Thymus (tissue), 14 donors: ENCODE measurements at places on chromosomes 1 and 21. TPM values are rescaled to one million over a fixed set of nuclear protein-coding genes. Genes with fewer than 3 reads are reported as not detected.

DNA sequence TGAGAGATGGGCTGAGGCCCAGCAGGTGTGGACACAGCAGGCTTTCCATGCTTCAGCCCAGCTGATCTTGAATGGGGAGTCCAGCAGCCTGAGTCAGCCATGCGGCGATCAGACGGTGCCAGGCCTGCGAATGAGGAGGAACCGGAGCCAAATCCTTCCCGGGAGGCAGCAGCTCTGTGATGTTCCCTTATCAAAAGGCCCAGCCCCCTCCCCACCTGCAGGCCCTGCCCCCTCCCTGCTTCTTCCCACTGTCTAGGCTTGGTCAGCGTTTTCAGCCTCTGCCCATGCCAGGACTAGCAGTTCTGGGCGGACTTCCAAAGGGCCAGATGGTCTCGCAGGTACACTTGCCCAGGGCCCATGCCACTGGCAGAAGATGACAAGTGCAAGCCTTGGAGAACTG is 253.8 kb downstream of the KAZN start:
- H3K27ac ChIP-seq, result no peak overlapping the region
- no peak for DNase-seq
- no peaks in the 10 kb centered on the region for H3K4me1 ChIP-seq
- H3K4me3 ChIP-seq, result no peak overlapping the region
- H3K36me3 ChIP-seq, result no peaks in the 10 kb centered on the region
- H3K27me3 ChIP-seq, result no peaks in the 10 kb centered on the region

- peaks cover 6% of the 10 kb centered on the region for H3K27me3 ChIP-seq
- H3K36me3 ChIP-seq, result no peaks in the 10 kb centered on the region
- no peak for DNase-seq
- H3K4me3 ChIP-seq, result no peak overlapping the region
- peaks cover 7% of the 10 kb centered on the region for H3K4me1 ChIP-seq
Measured at GRCh38 chr1:201383647-201384405, 6.3 kb upstream of the TNNT2 start.

DNA sequence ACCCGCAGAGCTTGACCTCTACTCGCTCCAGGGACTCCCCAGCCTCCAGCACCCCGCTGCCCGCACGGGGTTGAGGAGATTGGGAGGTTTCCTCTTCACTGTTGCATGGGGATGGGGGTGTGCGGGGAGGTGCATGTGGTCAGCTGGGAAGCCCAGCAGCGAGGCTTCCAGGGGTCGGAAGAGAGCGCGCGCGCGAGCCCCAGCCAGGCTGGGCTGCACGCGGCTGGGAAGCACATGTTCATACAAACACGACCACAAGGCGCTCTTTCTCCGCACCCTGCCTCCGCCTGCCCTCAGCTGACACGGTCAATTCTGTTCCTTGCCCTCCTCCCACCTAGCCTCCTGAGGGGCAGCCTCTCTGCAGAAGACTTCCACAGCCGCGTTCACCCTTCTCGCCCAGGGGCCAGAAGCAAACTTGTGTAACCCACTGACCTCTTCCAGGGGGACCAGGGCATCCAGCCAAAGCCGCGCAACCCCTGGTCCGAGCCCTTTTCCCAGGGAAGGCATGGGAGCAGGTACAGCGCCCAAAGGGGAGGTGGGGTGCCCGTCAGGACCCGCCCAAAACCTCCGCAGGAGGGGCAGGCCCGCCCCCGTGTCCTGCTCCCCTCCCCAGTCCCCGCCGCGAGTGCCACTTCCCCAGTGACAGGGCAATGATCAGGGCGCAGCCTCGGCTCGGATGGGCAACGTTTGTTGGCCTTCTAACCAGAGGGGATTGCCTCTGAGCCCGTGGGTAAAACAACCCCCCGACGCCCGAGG is 1.3 kb downstream of the COL24A1 start:
- no peak for DNase-seq
- no peaks in the 10 kb centered on the region for H3K27me3 ChIP-seq
- H3K36me3 ChIP-seq, result no peaks in the 10 kb centered on the region

DNA sequence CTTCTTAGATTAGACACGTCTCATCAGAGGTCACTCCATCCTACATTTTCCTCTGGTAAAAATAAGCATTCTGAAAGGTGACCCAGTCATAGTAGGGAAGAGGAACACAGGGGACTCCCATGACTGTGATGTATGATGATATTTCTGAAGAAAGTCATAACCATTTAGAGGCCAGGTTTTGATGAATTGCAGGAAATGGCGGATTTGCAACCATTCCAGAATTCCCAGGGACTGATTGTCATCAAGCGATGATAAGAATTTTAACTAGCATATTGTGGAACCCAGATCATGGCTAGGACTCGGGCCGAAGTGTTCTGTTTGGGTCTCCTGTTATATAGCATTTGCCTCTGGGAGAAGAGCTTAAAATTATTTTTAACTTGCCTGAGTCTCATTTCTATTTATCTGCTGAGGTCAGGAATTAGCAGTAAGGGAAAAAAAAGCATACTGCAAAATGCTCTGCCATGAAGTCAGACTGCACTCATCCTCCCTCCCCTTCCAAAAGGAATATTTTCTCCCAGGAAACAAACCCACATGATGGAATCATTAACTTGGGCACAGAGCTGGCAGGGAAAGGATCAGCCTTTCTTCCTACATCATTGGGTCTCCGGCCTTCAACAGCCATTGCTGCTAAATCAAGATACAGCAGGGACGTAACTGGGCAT is 286.7 kb downstream of the HLX start:
- no peak overlapping the region for H3K27ac ChIP-seq
- DNase-seq, result no peak
- H3K4me1 ChIP-seq, result no peaks in the 10 kb centered on the region
- H3K27me3 ChIP-seq, result no peaks in the 10 kb centered on the region
- H3K4me3 ChIP-seq, result no peak overlapping the region

DNA sequence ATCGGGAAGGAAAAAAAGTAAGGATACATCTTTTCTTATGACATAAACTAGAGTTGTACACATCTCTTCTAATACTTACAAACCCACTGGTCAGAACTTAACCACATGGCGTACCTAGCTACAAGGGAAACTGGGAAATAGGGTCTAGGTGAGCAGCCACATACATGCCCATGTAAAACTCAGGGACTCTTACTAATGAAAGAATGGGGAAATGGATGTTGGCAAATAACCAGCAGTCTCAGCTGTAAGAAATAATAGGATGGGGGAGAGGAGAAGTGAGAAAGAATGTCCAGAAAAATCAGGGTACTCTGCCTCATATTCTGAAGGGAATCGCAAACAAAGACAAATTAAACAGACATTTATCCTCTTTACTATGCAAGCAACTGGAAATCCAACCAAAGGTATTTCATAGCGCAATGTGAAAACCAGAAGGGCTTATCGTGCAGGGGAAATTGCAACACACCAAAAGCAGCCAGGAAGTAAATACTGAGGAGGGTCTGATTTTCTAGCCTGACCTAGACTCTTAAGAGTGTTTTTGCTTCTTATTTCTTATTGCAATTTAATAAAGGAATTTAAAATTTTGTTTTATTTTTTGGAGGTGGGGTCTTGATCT is 17.5 kb downstream of the GTF2B start:
- no peak overlapping the region for H3K4me3 ChIP-seq
- no peaks in the 10 kb centered on the region for H3K4me1 ChIP-seq
- no peaks in the 10 kb centered on the region for H3K27me3 ChIP-seq
- peaks cover 20% of the 10 kb centered on the region for H3K36me3 ChIP-seq
- no peak overlapping the region for H3K27ac ChIP-seq

DNA sequence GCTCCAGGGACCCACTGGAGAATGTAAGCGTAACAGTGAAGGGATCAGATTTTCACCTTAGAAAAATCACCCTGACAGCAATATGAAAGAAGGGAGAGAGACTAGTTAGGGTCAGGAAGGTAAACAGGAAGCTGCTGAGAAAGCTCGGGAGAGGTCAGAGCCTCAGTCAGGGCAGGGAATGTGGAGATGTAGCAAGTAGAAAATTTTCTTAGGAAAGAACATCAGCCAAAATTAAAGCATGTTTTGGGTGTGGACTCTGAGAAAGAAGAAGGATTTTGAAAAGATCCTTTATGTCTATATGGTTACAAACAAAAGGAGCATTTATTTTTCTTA is 16.7 kb upstream of the ERICH3 start:
- no peaks in the 10 kb centered on the region for H3K4me1 ChIP-seq
- H3K27ac ChIP-seq, result no peak overlapping the region
- no peak overlapping the region for H3K4me3 ChIP-seq

GRCh38 chr1:160398823-160399222 is 1.5 kb upstream of the VANGL2 start:
- no peaks in the 10 kb centered on the region for H3K27me3 ChIP-seq
- DNase-seq, result no peak
- peaks cover 7% of the 10 kb centered on the region for H3K4me1 ChIP-seq
- H3K27ac ChIP-seq, result no peak overlapping the region

DNA sequence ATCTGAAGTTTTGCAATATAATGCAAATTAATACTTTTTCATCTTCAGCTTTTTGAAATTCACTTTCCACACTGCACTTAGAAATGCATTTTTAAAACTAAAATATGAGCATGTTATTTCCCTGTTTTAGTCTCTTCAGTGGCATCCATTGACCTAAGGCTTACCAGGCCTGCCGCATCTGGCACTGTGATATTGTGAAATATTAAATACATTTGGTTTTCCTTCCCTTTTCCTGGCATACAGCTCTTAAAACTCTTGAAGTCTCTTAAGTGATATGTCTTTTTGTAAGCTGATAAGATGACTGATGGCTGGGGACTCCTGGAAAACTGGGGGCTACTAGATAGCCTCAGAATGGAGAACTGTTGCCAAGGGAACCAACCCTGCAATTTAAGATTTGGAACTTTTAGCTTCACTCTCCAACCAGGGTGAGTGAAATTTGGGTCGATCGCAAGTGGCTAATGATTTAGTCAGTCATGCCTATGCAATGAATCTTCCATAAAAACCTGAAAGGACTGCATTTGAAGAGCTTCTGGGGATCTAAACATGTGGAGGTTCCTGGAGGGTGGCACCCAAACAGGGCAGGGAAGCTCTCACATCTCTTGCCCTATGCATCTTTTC is 75.5 kb upstream of the PDC start:
- no peak overlapping the region for H3K27ac ChIP-seq
- no peaks in the 10 kb centered on the region for H3K36me3 ChIP-seq
- no peak overlapping the region for H3K4me3 ChIP-seq
- no peak for DNase-seq
- no peaks in the 10 kb centered on the region for H3K4me1 ChIP-seq

GRCh38 chr1:30411206-30411605 is 312.2 kb downstream of the MATN1 start:
- H3K4me3 ChIP-seq, result no peak overlapping the region
- DNase-seq, result no peak
- H3K4me1 ChIP-seq, result no peaks in the 10 kb centered on the region

GRCh38 chr1:201731142-201731541 is 97.8 kb upstream of the IPO9 start:
- H3K4me3 ChIP-seq, result no peak overlapping the region
- no peaks in the 10 kb centered on the region for H3K4me1 ChIP-seq
- H3K27me3 ChIP-seq, result no peaks in the 10 kb centered on the region
- no peak for DNase-seq
- H3K27ac ChIP-seq, result no peak overlapping the region
- H3K36me3 ChIP-seq, result no peaks in the 10 kb centered on the region

- no peaks in the 10 kb centered on the region for H3K27me3 ChIP-seq
- no peak overlapping the region for H3K27ac ChIP-seq
- no peak for DNase-seq
- no peaks in the 10 kb centered on the region for H3K36me3 ChIP-seq
Measured at GRCh38 chr1:14897080-14897449, 256.5 kb upstream of the TMEM51 start.

GRCh38 chr1:56979986-56980755 is 14.4 kb upstream of the C8B start:
- no peak for DNase-seq
- peaks cover 2% of the 10 kb centered on the region for H3K27me3 ChIP-seq
- no peak overlapping the region for H3K27ac ChIP-seq
- no peaks in the 10 kb centered on the region for H3K4me1 ChIP-seq
- H3K36me3 ChIP-seq, result no peaks in the 10 kb centered on the region
- no peak overlapping the region for H3K4me3 ChIP-seq

DNA sequence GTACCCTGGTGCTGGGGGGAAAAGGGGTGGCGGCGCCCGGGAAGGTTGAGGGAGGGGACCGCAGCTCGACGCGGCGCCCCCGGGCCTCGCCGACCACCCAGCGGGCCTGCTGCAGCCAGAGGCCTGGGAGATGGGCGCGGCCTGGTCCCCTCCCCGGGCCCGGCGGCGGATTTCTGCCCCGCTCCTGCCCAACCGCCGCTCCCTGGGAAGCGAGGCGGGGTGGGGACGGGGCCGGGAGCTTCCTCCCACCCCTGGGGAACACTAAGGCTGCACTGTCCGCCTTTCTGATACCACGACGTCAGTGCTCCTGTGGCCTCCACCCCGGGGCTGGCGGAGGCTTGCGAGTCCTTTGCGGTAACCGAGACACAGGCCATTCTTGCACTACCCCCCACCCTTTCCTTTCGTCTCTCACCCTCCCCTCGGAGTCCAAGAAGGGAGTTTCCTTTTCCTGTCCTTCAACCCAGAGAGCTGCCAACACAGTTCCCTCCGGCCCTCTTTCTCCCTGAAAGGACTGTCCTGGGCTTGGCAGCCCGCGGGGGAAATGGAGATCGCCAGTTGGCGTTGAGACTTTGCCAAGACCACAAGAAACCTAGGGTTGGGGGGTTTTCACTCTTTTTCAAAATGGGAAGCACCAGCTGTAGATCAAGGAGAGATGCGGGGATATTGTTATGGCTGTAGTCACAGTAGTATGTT is 742 bp downstream of the SH3GLB1 start:
- no peak for DNase-seq
- H3K4me1 ChIP-seq, result peaks cover 2% of the 10 kb centered on the region
- peak overlapping the region; percentile 96 for H3K27ac ChIP-seq
- no peaks in the 10 kb centered on the region for H3K27me3 ChIP-seq
- H3K4me3 ChIP-seq, result peak overlapping the region; percentile 86

Gene OR2T11
- under 0.01 TPM for total RNA-seq

Gene PROX1
- 0.33 TPM for total RNA-seq

Gene GJA5
- total RNA-seq, result 1.9 TPM

Gene KCNJ9
- 0.05 TPM for total RNA-seq

Gene RPE65
- total RNA-seq, result 0.24 TPM

Gene DUSP23
- total RNA-seq, result 24.3 TPM
